ENCODE measurements at places on chromosomes 3 and 15. TPM values are rescaled to one million over a fixed set of nuclear protein-coding genes. Genes with fewer than 3 reads are reported as not detected.

Gene SNX4
- 30.2 TPM for total RNA-seq

DNA sequence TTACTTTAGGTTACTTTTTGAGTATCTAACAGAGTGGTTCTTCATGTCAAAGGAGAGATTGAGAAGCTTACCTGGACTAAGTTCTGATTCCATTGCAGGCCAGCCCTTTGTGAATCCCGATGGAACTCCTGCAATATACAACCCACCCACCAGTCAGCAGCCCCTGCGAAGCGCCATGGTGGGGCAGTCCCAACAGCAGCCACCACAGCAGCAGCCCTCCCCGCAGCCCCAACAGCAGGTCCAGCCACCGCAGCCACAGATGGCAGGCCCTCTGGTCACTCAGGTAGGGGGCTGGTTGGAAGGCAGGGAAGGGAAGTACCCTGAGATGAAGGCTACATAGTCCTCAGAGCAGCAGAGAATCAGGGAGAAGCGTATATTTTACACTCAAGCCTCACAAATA, 97.8 kb downstream of the ARPP21 start:
- DNase-seq = no peak

- DNase-seq = peak; percentile 33
These were observed 19.7 kb downstream of the GOLGA6A start for GRCh38 chr15:74062671-74063070.

DNA sequence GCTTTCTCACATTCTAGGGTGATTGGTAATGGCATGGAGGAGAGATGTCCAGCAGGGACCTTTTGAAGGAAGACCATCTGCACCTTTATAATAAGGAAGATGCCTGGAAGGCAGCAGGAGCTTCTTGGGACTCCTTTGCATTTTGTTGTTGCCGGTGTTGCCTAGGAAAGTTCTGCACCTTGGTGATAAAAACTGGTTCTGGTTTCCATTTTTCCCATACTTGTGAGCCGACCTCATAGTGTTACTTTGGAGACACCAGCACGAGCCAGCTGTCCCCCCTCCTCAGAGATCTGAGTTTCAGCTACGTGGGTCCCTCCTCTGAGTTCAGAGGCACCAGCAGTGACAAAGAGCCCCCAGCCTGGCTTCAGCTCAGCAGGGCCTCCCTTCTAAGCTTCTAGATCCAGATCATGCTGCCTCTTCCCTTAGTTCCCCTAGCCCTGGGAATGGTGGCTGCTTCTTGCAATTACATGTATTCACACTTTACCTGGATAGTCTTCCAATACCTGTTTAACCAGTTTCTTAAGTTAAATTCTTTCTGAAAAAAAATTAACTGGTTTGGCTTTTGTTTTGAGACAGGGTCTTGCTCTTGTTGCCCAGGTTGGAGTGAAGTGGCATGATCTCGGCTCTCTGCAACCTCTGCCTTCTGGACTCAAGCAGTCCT, 18.0 kb upstream of the FSTL1 start:
- DNase-seq = no peak
